Caki2 (cell line): ENCODE measurements at places on chromosomes 3 and 15. TPM values are rescaled to one million over a fixed set of nuclear protein-coding genes. Genes with fewer than 3 reads are reported as not detected.
A peak's percentile ranks its signal among the peaks of the same experiment; 100 is the strongest.

DNA sequence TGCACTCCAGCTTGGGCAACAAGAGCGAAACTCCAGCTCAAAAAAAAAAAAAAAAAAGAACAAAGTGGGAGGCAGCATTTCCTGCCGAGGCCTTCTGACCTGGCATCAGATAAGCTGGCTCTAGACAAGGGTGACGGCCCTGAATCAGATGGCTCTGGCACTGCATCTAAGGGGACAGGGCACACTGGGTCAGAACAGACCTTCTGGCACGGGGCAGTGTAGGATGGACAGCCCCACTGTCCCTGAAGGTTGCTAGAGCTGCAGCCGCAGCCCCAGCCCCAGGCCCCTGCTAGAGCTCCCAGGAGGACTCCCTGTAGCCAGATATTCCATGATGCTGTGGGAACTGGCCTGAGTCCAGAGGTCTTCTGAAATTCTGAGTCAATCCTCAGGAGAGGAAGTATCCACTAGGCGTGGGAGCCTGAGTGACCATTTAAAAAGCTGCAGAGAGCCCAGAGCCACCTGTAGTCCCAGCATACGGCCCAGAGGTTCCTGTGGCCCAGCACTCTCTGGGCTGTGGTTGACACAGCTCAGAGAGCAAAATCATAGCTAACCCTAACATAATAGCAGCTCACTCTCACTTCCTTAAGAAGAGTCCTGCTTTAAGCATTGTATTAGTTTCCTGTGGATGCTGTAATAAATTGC is 69.2 kb upstream of the MFGE8 start:
- peak; percentile 40 for DNase-seq

DNA sequence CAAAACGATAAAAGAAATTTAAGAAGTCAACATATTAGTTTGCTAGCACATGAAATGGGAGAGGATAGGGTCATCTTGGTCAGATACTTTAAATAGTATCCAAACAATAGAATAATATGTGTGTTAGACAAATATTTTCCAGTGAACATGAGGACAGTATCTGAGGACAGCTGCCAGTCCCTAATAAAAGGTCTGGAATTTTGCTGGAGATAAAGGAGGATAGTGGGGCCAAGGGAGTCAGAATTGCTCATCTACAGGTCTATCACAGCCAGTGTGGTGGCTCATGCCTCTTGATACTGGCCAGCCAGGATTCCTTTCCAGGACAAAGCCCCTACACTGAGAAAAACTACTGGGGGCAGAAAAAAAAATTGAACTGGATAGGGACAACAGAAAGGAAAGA is 74.0 kb downstream of the HERC1 start:
- DNase-seq = no peak

TM6SF1 gene
- total RNA-seq = not detected in 2 replicates

SH3GL3 gene
- 0.57 TPM in 1 of 2 replicates, not detected in the other for total RNA-seq

- no peak for DNase-seq
Measured at GRCh38 chr3:126128504-126129397, 44.8 kb upstream of the SLC41A3 start.

- DNase-seq = no peak
Measured at GRCh38 chr3:146052056-146052790, 108.8 kb downstream of the PLOD2 start.
